ENCODE measurements at places on chromosomes 12 and 14.
A peak's percentile ranks its signal among the peaks of the same experiment; 100 is the strongest.

DNA sequence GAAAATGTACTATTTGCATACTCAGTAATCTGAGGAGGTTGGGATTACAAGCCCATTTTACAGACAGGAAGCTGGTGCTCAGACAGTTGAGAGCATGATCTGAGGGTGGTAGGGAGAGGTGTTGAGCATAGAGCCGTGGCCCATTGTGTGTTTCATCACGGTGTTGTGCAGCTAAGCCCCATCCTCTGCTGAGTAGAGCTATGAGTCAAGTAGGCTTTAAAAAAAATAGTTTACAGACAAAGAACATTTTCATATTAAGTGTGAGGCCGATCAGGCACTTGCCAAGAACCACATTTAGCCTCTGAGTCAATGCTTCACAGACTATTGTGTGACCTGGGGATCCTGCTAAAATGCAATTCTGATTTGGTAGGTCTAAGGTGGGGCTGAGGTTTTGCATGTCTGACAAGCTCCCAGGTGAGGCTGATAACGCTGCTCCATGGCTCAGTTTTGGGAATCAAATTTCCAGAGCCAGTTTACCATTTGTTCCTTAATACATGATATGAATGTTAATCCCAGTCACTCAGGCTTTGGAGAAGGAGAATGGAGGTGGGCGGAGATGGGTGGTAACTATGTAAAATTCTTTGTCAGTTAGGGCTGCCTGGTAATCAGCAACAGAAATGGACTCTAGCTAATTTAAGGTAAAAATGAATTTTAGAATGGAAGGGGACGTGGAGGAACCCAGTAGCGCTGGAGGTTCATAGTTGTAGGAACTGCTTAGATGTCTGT is 22.2 kb downstream of the ZNF664 start:
- DNase-seq, result no peak

DNA sequence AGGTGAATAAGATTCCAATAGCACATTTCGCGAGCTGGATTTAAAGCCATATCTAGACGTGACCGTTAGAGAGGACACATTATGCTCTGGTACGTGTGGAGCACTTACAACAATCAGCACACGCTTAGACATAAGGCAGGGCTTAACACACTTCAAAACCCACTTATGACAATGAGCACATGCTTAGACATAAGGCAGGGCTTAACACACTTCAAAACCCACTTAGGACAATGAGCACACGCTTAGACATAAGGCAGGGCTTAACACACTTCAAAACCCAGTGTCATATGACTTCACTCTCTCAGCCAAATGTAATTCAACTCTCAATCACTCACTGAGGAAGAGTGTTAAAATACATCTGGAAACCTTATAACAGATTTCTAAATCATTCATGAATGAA is 11.2 kb upstream of the PLD4 start:
- DNase-seq, result no peak

DNA sequence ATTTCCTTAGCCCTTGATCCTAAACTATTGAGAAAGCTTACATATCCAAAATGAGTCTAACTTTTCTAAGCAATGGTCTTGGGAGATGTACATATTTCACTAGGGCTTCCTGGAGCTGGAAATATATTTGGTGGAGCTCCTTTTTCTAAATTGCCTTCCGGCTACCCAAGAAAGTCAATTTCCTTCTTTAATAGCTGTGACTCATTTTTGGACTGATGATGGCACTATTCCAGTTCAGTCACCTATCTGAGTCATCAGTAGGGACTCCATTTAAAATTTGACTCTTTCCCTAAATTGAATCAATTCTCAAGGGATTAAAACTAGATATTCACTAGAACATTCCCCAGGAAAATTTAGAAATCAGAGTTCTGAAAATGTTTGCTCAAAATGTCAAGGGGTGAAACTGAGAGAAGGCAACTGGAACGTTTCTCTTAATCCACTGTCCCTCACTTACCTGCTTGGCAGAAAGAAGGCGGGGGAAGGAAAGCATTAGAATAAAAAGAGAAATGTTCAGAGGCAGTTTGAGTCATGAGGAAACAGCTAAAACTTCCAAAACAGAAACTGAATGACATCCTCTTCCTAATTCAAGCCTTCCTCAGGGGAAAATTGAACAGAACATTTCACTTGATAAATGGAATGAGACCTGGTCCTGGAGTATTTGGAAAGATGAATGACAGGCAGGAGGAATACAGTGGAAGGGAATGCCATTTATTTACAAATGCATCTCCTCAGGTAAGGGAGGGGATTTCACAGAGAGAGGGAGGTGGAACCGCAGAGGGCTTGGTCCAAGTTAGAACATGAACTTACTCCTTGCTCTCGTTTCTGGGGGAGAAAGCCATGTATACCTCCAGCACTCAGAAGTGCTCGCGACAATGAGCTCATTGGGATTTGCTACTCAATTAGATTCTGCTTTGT is 91.2 kb downstream of the RGS6 start:
- no peak for DNase-seq

DNA sequence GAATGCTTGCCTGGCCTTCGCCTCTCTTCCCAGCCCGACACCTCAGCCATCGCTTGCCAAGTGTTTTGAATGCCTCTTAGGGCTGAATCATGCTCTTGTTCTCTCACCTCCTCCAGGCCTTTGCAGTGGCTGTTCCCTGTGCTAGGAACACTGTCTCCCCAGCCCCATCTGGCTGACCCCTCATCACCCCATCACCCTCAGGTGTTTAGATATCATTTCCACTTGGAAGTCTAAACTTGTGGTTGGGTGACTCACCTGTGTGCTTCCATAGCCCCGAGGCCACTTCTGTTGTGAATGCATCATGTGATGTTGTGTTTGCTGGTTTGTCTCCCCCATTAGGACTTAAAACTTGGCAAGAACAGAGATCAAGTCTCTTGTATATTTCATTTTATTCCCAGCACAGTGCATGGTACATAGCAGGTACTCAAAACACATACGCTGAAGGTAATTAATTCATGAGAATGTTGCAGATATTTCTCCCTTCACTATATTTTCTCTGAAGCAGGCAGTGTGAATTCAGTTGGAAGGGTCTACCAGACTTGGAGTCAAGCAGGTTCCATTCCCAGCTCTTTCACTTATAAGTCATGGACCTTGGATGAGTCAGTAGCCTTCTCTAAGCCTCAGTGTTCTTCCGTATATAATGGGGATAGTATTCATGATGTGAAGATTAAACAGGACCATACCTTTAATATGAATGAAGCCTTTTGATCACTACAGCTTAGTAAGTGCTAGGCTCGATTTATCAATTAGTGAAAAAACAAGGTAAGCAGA is 67.8 kb downstream of the HRK start:
- DNase-seq, result no peak

DNA sequence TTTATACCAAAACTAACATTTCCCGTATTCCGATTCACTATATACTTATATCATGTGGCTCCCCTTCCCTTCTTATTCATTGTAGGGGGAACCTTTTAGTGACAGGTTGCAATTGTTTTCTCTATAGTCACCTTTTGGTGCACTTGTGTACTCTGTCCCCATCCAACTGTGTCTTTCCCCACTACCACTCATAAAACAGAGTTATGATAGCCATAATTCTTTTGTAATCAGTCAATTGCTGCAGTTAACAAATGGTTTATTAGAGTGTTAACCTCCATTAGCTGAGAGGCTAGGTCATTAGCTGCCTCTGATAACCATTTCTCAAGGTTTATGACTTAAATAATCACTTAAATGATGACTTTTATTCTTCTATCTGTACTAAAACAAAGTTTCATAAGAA is 338.1 kb upstream of the SEL1L start:
- DNase-seq, result no peak

- no peak for DNase-seq
These were observed 89.3 kb downstream of the OSBPL8 start for GRCh38 chr12:76470028-76470939.

DNA sequence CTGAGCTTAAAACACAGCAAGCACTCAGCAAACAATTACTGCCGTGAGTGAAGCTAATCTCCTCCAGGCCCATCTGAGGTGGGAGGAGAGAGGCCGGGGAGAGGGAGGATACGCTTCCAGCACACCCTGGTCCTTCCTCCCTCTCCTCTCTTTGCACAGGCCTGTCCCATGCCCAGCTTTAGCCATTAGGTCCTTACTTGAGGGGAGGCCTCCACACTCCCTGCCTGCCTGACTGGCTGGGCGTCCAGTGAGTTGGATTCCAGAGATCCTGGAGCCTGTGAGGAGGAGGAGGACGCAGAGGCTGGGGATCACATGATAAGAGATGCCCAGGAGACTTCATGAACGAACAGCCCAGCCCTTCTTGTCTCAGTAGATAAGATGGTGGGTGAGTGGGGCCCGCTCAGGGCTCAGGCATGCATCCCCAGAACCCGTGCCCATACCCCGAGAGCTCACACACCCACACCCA is 65.1 kb upstream of the NCOR2 start:
- DNase-seq, result no peak

DNA sequence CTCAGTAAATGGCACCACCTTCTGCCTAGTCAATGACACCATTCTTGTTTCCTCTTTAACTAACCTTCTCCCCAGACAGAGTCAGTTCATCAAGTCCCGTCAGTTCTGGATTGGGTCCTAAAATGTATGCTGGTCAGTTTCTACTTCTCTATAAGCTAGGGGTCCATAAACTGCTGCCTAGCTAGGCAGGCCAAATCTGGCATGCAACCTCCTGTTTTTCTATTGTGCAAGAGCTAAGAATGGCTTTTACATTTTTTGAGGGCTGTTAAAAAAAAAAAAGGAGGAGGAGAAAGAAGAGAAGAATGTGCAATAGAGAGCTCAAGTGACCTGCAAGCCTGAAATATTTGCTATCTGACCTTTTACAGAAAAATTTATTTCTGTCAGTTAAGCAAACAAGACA is 6.4 kb upstream of the TMED10 start:
- no peak for DNase-seq

GRCh38 chr12:128570191-128571065 is 253.3 kb downstream of the SLC15A4 start:
- DNase-seq, result peak; percentile 3

DNA sequence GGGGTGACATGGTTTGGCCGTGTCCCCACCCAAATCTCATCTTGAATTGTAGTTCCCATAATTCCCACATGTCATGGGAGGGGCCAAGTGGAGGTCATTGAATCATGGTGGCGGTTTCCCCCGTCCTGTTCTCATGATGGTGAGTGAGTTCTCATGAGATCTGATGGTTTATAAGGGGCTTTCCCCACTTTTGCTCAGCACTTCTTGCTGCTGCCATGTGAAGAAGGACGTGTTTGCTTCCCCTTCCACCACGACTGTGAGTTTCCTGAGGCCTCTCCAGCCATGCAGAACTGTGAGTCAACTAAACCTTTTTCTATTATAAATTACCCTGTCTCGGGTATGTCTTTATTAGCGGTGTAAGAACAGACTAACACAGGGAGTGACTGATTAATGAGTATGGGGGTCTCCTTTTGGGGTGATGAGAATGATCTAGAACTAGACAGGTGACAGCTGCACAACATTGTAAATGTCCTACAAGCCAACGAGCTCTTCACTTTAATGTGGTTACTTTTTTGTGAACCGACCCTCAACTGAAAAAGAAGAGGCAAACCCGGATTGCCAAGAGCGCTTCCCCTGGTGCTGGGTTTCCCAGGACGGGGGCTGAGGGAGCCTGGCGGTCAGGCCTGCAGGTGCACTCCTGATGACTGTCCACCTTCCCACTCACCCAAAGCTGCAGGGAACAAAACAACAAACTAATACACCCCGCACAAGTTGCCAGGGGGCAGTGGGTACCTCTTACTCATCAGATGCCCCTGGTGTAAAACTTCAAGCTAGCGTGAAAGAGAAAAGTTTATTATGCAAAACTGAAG is 90.1 kb downstream of the NCOR2 start:
- DNase-seq, result no peak

DNA sequence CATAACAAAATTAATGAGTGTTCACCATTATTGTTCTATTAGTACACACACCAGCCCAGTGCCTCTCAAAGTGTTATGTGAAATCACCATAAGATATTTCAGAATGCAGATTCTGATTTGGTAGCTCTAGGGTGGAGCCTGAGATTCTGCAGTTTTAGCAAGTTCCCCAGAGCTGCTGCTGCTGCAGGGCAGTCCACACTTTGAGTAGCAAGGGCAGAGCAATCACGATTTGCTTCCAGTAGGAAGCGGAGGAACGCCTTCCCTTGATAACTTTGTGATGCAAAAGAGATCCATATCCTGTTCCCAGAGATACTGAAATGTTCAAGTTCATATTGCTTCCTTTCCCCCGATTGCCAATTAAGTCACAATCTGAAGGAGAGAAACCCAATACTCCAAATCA is 57.9 kb downstream of the SLC17A8 start:
- DNase-seq, result no peak

DNA sequence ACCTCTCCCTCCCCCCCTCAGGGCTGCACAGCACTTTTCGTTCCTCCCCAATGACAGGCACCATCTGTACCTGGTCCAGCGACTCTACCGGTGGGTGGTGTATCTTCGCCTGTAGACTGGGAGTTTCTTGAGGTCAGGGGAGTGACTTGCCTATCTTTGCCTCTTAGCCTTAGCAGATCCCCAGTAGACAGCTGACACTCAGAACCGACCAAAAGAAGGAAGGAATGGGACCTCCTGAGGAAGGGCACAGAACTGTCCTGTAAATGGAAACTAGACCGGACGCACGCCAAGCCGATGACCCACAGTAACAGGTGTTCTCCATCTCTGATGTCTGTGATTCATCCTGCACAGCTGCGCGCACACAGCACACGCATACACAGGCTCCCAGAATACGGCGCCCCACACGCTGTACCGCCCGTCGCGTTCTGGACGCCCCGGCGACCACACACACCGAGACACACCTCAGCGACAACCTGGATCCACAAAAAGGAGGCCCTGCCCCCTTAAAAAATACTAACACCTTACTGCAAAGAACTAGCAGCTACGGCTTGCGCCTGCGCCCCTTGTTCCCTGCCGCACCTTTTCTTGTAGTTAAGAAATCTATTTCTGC is 673 bp upstream of the TTC9 start:
- DNase-seq, result peak; percentile 63

DNA sequence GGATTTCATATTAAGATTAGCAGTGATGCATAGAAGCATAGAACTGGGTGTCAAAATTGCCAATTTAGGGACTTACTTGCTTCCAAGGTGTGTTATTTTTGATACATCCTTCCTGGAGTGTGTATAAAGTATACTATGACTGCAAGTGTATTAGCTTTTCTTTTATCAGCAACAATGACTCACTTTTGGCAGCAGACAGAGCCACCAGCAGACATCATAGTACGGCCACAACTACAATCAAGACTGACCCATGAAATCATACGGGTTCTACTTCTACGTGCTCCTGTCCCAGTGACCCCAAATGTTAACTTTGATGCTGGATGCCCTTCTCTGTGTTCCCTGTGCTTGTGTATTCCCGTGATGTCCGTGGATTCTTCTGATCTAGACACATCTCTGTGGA is 443.9 kb downstream of the TMEM132D start:
- DNase-seq, result no peak
